ENCODE measurements at places on chromosomes 12 and 14. TPM values are rescaled to one million over a fixed set of nuclear protein-coding genes. Genes with fewer than 3 reads are reported as not detected.

MRPL42 gene
- 57.4 TPM for polyA plus RNA-seq

DNA sequence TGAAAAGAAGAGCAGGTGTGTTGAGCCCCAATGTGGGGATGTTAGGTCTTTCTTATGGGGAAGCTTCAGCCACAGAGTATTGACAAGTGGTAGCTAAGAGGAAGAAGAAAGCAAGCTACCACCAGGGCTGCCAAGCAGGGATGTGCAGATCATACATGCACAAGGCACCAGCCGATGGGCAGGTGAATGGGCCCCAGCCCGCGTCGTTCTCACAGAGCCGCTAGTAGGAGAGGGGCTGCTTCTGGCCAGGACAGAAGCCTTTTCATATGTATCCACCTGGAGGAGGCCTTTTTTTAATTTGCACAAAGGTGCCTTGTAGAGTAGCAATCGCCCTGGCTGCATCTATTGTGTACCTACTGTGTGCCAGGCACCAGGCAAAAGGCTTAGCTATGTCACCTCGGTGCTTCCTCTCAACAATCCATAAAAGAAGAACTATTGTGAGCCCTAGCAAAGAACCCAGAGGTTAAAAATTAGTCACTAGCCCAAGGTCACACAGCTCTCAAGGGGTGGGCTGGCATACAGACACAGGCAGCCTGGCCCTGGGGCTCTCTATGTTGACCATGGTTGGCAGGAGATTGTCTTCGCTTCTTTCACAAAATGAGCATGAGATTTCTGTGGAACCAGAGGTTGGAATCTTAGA is 8.2 kb downstream of the NUAK1 start:
- DNase-seq: no peak

TUNAR gene
- 0.12 TPM for polyA plus RNA-seq

GRCh38 chr12:57001448-57001906 is 4.9 kb downstream of the ZBTB39 start:
- peak; percentile 54 for DNase-seq

MSRB3 gene
- 28.0 TPM for polyA plus RNA-seq

GNB3 gene
- 3.3 TPM for polyA plus RNA-seq

CLMN gene
- polyA plus RNA-seq: 10.3 TPM

MYF6 gene
- polyA plus RNA-seq: 0.22 TPM

DNA sequence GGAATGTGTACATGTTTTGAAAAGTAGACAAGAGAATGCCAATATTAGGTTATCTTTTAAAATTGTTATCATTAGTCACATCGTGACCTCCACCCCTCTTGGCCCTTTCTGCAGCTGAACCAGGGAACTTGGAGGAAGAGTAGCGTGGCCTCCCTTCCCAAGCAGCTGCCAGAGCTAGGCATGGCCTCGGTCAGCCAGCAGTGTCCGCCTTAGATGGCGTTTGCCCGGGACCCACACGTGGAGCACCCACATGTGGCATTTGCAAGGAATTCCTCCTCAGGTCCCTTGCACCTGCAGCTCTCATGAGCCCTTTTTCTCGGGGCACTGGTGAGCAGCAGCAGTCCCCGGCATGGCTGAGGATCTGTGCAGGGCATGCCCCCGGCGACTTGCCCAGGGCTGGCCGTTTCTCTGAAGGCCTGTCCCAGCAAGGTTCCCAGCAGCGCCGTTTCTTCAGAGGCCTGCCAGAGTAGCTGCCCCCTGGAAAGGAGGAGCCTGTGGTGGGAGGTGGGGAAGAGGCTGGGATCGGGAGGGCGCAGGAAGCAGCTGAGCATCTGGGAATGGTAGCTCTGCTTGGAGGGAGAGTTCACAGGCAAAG is 10.8 kb downstream of the JDP2 start:
- no peak for DNase-seq

- no peak for DNase-seq
Observed at GRCh38 chr12:111788178-111788654, 21.5 kb downstream of the ALDH2 start.

DNA sequence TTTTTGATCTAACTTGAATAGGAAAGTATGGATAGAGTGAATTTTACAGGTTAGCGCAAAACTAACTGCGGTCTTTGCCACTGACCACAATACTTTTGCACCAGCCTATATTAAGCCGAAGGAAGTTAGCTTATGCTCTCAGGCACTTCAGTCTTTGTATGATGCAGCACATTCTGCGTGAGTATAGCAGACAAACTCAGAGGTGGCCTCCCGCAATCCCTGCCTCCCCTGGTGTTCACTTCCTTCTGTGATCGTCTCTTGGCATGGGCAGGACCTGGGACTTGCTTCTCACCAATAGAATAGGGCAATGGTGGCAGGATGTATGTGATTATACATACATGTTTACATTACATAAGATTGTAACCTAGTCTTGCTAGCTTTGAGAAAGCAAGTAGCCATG is 10.3 kb upstream of the SLC6A13 start:
- no peak for DNase-seq

- no peak for DNase-seq
Observed at GRCh38 chr12:108442067-108442466, 73.0 kb upstream of the FICD start.

- no peak for DNase-seq
Observed at GRCh38 chr12:80714846-80715245, 1.9 kb upstream of the MYF5 start.

DNA sequence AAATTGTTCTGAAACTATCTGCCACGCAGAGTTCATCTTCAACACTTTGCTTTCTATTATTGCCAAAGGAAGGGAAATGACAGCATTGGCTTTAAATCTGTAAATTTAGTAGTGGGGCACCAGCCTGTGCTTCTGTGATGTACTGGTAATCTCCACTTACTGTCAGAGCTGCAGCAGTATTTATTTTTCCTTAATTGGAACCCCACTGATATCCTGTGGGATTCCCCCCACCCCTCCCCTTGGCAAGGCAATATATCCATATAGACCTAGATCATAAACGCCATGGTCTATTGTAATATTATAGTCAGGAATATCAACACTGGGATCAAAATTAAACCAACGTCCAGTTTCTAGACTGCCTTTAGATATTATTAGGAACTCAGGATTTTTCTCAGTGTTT is 96.7 kb downstream of the RMST start:
- no peak for DNase-seq

GRCh38 chr12:120485961-120486881 is 9.7 kb upstream of the DYNLL1 start:
- no peak for DNase-seq

DNA sequence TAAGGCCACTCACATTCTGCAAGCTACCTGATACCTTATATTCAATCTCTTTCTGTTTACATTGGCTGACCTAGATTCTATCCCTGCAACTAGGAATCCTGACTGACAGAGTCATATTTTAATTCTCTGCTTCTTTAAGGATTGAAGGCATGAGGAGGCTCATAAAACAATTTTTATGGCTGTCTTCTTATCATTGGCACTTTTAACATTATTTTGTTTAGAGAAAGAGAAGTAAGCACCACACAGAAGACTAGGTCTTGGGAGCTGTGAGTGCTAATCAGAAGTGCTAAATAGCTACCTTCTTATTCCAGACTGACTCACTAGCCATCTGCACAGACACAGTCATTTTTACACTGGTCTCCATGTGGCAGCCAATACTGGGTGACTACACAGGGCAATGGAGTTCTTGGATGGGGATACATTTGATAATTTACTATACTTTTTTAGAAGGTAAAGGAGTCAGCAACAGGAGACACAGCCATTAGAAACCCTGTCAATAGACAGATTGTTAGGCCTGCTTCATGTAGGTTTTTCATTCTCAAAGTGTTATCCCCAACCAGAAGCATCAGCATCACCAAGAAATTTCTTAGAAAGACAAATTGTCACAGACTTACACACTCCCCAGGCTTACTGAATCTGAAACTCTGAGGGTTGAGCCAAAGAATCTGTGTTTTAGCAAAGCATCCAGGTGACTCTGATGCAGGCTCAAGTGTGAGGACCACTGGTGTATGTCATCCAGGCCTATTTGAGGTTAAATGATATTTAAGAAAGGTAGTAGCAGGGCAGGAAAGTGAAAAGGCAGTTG is 214.1 kb downstream of the DUSP6 start:
- DNase-seq: no peak

- DNase-seq: no peak
Observed at GRCh38 chr14:44626423-44626822, 119.3 kb upstream of the FSCB start.

DNA sequence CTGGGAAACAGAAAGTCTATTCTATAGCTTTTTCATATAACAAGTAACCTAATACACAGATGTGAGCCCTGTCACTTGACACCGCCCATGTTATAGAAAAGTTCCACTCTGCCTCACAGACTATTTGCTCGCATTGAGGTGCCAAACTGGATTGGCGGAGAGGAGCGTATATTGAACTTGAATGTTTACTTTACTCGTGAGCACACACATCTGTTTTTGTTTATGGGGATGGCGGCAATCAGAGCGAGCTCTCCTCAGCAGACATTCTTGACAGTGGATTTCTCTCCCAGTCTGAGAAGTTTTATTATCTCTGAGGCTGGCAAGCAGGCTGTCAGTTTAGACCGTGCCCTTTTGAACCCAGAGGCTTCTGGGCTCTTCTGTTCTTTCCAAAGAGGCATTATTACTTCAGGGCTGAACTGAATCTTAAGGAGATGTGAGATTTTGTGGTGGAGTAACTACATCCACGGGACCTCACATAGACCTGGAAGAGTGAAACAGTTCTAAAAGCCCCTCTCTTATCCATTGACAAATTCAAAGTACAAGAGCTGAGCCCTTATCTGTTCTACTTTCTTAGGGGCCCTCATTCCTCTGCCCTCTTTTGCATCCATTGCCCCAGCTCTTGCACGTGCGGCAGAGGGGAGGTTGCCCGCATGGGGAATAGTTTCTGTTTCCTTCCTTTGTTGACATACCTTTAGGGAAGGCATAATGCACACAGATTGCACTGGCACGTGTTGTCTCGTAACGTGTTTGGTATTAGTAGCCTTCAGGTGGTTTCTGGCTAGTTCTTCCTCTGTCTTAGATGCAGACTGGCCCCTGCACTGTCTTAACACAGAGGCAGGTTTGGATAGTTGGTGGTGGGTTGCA is 68.2 kb downstream of the DRAM1 start:
- peak; percentile 48 for DNase-seq

GRCh38 chr12:645563-646071 is 17.6 kb downstream of the NINJ2 start:
- DNase-seq: no peak

DNA sequence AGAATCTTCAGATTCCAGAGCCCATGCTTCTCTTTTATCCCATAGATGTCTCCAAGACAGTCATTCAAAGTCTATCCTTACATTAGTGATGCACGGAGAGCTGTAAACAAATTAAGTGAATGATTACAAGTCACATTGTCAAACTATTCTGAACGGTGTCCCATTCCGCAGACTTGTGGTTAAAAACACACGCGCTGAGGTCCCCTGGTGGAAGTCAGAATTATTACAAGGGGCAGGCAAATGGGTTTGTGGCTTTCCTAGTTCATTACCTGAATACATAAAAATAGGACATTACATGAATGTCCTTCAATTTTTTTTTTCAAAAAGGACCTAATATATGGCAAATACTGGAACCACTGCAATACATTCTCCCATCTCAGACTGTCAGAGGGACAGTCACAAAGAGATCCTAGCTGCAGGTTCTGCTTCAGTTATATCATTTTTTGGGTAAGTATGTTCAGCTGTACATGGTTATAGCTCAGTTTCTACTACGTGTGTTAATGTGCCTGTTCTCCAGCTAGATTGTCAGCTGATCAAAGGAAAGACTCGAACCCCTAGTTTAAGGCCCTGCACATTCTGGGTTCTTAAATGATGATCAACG is 53.1 kb upstream of the STON2 start:
- no peak for DNase-seq

Data from left lung (tissue), 14 donors.